HCT116 (cell line): ENCODE measurements at places on chromosomes 4 and X.

DNA sequence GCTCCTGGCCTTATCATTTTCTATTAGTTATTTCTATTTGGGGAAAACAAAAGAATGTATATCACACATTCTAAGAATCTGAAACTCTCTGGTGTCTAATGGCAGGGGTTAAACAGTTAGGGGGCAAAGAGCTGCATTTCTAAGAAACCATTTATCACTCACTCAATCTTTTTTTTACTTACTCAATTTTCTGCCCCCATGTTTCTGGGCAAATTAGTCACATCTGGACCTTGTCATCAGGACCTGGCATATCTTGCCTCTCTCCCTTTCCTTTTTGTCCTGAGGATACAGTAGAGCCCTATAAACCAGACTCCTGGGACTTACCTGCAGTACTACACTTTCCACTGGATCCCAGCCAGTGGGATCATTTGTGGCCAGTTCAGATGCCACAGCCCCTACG is 89.1 kb downstream of the ANXA3 start:
- H3K4me3 ChIP-seq = no peak overlapping the region
- peaks cover 17% of the 10 kb centered on the region for H3K4me1 ChIP-seq
- no peak overlapping the region for H3K27ac ChIP-seq
- H3K36me3 ChIP-seq = no peaks in the 10 kb centered on the region

- no peaks in the 10 kb centered on the region for H3K27me3 ChIP-seq
- DNase-seq = no peak
- no peaks in the 10 kb centered on the region for H3K4me1 ChIP-seq
- no peak overlapping the region for H3K27ac ChIP-seq
These were observed 29.7 kb upstream of the SLC25A6 start for GRCh38 chrX:1421433-1422134.

GRCh38 chrX:109601486-109601885 is 23.5 kb downstream of the KCNE5 start:
- DNase-seq = no peak
- H3K4me1 ChIP-seq = no peaks in the 10 kb centered on the region
- H3K36me3 ChIP-seq = no peaks in the 10 kb centered on the region
- peaks cover 4% of the 10 kb centered on the region; the same call in 1 of the 2 replicates for H3K27me3 ChIP-seq
- no peak overlapping the region for H3K4me3 ChIP-seq

GRCh38 chrX:137792214-137792613 is 226.3 kb downstream of the ZIC3 start:
- H3K27ac ChIP-seq = no peak overlapping the region
- H3K36me3 ChIP-seq = no peaks in the 10 kb centered on the region
- no peak for DNase-seq

- H3K4me1 ChIP-seq = no peaks in the 10 kb centered on the region
- H3K4me3 ChIP-seq = no peak overlapping the region
- H3K27ac ChIP-seq = no peak overlapping the region
- DNase-seq = no peak
These were observed 113.0 kb downstream of the UCHL1 start for GRCh38 chr4:41369680-41370079.

GRCh38 chrX:110418316-110419235 is 59.9 kb downstream of the RTL9 start:
- H3K27ac ChIP-seq = no peak overlapping the region
- H3K36me3 ChIP-seq = no peaks in the 10 kb centered on the region
- no peaks in the 10 kb centered on the region for H3K27me3 ChIP-seq
- no peak for DNase-seq
- H3K4me1 ChIP-seq = no peaks in the 10 kb centered on the region

DNA sequence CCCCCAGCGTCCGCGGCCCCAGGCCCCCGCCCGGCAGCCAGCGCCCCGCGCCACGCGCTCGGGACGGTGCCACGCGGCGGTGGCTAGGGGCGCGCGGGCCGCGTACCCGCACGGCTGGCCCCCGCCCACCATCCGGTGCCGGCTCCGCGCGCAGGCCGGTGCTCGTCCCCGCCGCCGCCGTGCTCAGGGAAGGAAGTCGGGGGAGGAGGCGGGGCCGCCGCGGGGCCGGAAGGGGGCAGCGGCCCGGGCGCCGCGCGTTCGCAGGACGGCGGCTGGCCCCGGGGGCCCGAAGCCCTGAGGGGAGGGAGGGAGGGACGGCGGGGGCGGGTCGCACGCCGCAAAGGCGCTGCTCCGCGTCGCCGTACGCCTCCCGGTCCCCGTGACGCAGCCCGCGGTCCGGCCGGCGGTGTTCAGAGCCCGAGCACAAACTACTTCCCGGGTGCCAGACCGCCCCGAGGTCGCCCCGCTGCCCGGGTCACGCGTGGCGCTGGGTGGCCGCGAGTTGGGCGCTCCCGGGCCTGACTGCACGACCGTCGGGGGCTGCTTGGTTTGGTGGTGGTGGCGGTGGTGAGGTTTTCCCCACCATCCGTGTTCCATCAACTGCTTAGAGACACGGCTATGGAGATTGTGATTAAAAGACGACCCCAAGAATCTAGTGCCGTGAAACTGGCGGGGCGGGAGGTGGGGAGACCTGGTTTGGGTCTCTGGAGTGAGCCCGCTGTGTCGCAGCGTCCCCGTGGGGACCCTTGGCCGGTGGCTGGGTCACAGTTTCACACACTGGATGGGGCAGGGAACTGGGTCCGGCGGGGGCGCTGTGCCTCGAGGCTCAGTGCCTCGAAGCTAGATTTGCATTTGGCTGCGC is at the start of gene DCTD:
DCTD (minus strand) TSS at position 205 of the 862 bp plus-strand sequence. CDS start 1,818 bp downstream, outside the sequence.
- H3K4me1 ChIP-seq = peaks cover 20% of the 10 kb centered on the region; the same call in 1 of the 2 replicates
- H3K27me3 ChIP-seq = no peaks in the 10 kb centered on the region
- H3K36me3 ChIP-seq = peaks cover 21% of the 10 kb centered on the region; the same call in 1 of the 2 replicates
- peak within 1 kb of the TSS; percentile 69 for H3K4me3 ChIP-seq
- DNase-seq = no peak

DNA sequence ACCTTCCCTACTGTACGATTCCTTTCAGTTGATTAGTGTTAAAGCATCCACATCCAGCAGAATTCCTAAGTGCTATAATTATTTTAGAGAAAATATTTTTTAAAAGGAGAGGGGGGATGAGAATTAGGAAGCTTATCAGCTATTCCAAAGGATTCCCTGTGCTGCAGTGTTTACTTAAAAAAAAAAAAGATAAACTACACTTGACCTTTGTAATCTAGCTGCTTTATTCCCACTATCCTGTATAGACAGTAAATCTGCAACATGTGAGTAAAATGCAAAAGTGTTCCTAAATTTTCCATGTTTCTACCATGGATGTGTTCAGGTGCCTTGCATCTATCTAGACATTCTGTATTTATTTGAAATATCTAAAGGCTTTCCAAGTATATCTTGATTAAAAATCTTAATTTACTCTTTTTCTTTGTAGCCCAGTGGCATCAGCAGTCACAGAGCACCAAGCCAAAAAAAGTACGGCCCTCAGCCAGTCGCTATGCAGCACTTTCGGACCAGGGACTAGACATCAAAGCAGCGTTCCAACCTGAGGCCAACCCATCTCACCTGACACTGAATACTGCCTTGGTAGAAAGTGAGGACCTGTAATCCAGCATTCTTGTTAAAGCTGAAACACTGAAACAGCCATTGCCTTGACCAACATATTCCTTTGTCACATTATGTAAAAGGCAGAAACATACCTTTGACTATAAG is 84.1 kb downstream of the CBR4 start:
- H3K4me3 ChIP-seq = no peak overlapping the region
- no peaks in the 10 kb centered on the region for H3K27me3 ChIP-seq
- H3K4me1 ChIP-seq = no peaks in the 10 kb centered on the region
